Epithelial cell of prostate (primary cell): ENCODE measurements at places on chromosomes 2 and 18.

- no peak for DNase-seq
These were observed 67.8 kb downstream of the CIB4 start for GRCh38 chr2:26573241-26573925.

DNA sequence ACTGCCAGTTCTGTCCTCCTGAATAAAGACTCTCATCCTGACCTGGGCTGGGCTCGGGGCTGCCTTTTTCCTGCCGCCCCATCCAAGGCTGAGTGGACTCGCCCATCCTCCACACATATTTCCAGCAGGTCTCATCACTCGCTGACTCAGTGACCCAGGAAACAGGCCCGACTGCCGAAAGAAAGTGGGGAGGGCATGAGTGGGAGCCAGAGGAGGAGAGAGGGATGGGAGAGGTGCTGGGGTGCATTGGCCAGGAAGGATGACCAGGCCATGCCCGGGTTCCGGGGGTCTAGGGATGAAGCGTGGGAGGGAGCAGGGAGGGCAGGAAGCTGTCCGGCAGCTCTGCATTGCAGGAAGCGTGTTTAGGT lies 66.7 kb downstream of the TWIST2 start:
- no peak for DNase-seq

GRCh38 chr18:49859725-49860124 lies 46.4 kb upstream of the ACAA2 start:
- no peak for DNase-seq

GRCh38 chr18:55998071-55998522 lies 410.1 kb upstream of the TCF4 start:
- no peak for DNase-seq

DNA sequence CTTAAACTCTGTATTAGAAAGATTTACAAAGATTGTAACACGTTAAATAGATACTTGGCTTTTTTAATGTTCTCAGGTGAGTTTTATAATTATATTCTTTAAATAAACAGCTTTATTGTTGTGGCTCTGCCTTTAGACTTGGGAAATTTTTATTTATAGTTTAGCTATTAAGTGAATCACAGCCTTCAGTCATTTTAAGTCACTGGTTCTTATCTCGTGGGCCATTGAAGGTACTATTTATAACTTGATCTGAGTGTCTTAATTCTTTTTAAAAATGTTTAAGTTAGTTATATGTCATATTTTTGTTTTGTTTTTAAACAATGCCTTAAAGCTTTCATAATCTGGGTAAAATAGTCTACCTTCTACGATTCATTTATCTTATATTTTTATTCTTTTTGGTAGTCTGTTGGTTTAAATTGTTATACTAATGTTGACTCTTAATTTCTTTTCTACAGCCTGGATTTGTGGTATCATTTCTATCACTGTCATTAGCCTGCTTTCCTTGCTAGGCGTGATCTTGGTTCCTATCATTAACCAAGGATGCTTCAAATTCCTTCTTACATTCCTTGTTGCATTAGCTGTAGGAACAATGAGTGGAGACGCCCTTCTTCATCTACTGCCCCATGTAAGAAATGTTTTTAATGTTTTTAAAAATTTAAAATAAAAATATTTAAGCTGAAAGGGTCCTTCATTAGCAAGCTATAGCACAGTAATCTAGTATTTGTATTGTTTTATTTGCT lies 49.3 kb downstream of the SLC39A10 start:
- no peak for DNase-seq

GRCh38 chr2:64554117-64554516 lies 30.0 kb downstream of the AFTPH start:
- no peak for DNase-seq

GRCh38 chr2:227480528-227480927 lies 8.6 kb downstream of the AGFG1 start:
- no peak for DNase-seq

DNA sequence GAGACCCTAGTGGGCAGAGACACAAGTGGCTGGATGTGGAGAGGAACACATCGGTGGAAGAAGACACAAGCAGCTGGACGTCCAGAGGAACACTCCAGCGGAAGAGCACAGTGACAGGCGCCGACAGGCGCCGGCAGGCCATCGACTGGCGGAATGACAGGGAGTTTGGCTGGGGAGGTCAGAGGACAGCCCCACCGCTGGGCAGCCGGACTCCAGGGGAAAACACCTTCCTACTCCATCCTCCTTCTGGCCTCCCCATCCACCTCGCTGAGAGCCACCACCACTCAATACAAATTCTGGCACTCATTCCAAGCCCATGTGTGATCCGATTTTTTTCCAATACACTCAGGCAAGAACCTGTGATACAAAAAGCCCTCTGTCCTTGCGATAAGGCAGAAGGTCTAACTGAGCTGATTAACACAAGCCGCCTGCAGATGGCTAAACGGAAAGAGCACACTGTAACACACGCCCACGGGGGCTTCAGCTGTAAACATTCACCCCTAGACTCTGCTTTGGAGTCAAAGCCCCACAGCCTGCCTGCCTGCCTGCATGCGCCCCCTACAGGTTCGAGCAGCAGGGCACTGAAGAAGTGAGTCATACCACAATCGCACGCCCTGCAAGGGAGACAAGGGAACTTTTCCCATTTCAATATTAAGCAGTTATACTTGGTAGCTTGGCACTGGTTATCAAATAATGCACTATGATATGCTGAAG lies 50.2 kb upstream of the LRP1B start:
- no peak for DNase-seq

- peak; percentile 18 for DNase-seq
These were observed 338.9 kb downstream of the CCDC85A start for GRCh38 chr2:56522605-56523089.

GRCh38 chr2:56806924-56807323 lies 623.1 kb downstream of the CCDC85A start:
- DNase-seq, result peak; percentile 8

- no peak for DNase-seq
These were observed 74.4 kb upstream of the UGP2 start for GRCh38 chr2:63767307-63767706.

DNA sequence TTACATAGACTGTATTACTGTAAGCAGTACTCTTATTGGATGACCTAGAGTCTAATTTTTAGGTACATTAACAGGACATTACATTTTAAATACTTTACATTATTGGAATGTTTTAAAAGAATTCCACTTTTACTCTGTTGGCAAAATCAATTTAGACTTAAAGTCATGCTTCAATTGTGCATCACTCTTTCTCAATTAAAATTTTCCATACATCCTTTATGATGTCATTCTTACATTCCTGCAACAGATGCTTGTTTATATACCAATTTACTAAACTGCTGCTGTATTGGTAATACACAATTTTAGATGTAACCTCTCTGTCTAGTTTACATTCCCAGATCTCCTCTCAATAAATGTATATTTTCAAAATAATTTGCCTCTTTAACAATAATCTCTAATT lies 440.1 kb downstream of the ZEB2 start:
- no peak for DNase-seq

- no peak for DNase-seq
These were observed 10.6 kb downstream of the MYO1B start for GRCh38 chr2:191255756-191256312.

GRCh38 chr18:54503131-54503894 lies 87.7 kb upstream of the DYNAP start:
- DNase-seq, result no peak

- peak; percentile 50 for DNase-seq
These were observed 1.9 kb downstream of the CLK1 start for GRCh38 chr2:200862532-200863000.

DNA sequence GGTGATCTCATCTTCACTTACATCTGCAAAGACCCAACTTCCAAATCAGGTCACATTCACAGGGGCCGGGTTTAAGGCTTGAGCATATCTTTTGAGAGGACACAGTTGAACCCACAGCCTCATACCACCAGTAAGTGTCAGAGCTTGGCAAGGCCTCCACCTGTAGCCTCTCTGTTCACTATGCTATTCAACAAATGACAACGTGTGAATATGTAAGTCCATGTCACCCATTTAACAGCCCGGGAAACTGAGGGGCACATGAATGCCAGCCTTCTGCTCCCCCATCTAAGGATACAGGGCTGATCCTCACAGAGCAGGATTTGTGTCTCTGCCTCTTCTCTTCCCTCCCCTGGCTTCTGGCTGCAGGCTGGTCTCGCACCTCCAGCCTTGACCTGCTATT lies 3.5 kb upstream of the KCNF1 start:
- no peak for DNase-seq

GRCh38 chr2:69020496-69021426 lies 7.8 kb downstream of the ANTXR1 start:
- no peak for DNase-seq

GRCh38 chr2:149125031-149125725 lies 86.7 kb downstream of the LYPD6B start:
- DNase-seq, result peak; percentile 8
